ENCODE measurements at places on chromosomes 5 and 9.

DNA sequence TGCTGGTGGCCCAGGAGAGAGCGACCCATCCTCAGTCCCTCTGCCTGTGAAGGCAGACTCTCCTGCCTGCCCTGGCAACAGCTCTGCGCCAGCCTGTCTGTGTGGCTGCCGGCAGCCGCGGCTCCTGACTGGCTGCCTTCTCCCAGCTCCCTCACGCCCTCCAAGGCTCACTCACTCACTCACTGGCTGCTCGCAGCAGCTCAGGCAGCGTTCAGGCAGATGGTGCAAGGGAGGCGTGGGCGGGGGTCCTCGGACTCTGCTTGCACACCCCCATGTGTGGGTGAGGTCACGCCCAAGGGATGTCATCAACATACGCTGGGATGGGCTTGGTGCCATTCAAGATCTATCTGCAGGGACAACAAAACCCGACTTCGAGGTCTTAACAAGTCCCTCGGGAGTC lies 66.7 kb downstream of the DAB2IP start:
- DNase-seq = no peak

DNA sequence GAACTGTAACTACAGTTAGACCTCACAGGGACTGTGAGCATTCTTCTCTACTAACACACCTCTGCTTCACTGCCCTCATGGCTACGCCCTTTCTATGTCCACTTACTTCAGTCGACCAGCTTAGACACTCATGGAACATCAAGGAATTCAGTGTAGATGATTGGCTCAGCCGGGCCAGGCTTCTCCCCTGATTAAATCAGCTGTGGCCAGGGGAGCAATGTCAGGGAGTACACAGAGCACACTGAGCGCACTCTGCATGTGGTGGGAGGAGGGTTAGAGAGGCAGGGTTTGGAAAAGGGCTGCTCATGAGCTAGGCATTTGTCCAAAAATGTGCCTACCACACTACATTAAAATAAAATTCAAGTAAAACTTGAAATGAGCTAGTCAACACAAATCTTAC lies 400.5 kb downstream of the ARRDC3 start:
- DNase-seq = no peak

GRCh38 chr9:136757328-136757727 lies 715 bp downstream of the LCN8 start:
- no peak for DNase-seq

GRCh38 chr9:132546148-132547051 lies 36.0 kb upstream of the BARHL1 start:
- DNase-seq = no peak

DNA sequence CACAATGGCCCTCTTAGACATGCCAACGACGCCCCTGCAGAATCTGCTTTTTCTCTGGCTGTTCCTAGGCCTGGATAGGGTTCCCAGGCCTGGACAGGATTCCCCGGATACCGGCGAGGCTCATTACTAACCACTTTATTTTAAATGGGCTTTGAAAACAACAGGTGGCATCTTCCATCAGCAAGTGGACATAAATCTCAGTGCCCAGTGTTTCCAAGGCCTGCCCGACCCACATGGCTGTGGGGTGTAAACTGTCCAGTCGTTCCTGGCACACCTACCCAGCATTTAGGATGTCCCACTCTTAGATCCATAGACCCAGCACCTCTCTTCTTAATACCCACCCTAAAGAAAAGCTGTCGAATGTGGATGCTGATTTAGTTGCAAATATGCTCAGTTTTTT lies 896 bp downstream of the CMBL start:
- no peak for DNase-seq

DNA sequence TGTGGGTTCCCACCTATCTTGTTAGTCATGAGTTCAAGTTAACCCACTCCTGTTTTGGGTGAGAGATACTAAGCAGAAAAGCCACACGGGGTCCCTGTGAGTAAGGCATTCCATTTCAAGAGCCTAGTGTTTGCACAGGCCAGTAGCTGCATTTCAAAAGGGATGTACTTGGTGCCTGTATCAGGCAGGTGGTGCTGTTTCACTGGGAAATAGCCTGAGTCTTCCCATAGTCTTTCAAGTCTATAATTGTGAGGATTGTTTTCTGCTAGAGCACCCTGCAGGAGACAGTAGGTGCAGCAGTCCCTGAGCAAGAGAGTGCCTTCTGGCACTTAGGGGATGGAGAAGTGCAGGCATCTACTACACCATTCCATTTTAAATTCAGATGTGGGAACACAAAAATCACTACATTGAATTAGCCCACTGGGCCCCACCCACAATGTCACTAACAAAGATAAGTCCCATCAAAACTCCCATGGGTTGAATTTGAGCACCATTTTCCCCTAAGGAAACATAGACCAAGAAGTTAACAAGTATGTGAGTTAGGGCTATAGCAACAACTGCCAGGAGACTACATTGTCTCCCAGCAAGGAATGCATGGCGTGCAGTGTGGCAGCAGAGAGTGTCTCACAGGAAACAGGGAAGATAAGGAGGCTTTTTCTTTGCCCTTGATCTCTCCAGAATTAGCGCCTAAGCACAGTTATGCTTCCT lies 263.2 kb downstream of the COX7C start:
- DNase-seq = no peak

- no peak for DNase-seq
These were observed 54.9 kb downstream of the ADGRV1 start for GRCh38 chr5:90613459-90613858.

GRCh38 chr5:32018476-32019436 lies 155.4 kb downstream of the GOLPH3 start:
- no peak for DNase-seq

DNA sequence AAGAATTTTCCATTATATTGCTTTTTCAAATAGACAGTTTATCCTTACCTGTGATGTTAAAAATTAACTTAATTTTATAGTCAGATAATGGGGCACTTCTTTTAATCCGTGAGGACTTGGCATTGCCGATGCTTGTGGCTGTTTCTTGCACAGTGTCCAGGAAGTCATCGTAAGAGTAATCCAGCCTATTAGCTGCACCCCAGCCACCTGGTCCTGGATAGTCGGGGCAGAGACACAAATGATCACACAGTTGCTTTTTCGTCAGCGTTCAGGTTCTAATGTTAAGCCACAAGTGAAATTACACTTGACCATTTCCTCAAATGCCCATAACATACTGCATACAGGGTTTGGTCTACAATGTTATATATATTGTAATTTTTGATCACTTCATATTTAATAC lies 107.4 kb downstream of the SVEP1 start:
- DNase-seq = no peak

DNA sequence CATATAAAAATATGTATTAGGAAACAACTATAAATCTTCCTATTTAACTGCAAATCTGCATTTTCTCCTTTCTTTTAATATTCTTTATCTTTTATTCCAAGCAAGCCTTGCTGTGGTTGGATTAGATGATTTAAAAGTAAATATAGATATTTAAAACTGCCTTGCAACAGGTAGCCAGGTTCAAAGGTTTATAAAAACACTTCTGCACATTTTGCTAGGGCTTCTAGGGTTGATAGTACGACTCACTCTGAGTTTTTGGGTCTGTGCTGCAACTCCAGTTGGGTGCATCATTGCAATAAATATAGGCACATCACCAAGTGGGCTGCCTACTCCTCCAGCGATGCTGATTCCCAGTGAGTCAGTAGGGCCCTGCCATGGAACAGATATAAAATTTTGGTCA lies 167.7 kb downstream of the MPDZ start:
- no peak for DNase-seq

DNA sequence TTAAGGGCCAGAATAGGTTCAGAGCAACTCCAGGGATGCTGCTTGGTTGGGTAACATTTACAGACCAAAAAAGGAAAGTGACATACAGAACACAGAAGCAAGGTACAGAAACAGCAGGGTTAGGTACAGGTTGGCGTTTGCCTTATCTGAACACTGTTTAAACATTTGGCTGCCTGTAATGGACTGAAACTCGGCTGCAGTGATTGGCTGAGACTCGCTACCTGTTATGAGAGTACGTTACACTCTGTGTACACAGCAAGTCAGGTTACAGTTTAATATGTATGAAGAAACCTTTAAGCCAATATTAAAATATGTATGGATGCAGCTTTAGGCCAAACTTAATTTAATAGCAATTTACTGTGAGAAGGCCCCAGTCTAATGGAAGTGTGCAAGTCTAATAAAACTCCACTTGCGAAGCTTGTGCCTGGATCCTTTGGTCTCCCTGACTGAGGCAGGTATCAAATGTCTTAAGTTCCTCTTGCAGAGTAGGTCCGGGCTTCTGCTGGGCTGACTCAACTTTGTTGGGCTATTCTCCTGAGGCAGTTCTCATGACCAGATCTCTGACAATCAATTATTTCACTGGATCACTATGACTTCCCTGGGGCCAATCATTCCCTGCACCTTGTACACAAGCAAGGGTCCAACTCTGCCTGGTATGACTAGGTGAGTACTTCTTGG lies 204.9 kb downstream of the ZNF462 start:
- no peak for DNase-seq

DNA sequence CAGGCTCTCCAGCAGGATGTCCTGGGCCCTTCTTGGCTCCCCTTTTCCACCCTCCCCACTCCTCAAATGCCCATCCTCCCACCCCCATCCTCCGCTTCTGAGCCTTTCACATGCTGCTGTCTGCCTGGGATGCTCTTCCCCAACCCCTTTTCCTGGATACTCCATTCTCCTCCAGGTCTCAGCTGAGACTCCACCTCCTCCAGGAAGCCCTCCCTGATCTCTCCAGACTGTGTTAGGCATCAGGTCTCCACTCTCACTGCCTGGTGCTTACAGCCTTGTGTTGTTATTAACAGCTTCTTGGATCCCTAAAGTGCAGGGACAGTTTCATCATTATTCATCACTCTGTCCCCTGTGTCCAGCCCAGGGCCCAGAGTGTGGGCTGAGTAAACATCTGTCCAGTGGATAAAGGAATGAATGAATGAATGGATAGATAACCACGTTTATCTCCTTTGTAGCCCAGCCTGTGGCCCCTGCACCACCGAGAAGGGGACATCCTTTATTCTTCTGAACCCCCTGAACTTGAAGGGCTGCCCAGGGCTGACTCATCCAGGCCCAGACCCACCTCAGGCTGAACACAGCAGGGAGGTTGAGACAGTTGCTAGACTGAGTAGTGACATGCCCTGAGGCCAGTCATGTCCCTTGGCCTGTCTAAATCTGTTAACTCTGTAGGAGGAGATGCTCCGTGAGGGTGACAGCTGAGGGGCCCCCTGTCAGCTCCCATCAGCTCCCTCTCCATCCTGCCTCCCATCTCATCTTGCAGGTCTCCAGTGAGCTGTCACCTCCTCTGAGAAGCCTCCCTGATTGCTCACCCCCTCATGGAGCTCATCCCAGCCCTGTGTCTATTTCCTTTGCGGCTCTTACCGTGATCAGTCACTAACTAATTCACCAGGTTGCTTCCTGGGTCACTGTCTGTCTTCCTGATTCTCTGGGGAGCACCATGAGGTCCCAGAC lies 14.6 kb upstream of the LAMC3 start:
- no peak for DNase-seq

- DNase-seq = no peak
These were observed 291.2 kb downstream of the EPB41L4A start for GRCh38 chr5:112127861-112128260.

GRCh38 chr5:127398508-127398907 lies 107.9 kb downstream of the MEGF10 start:
- DNase-seq = no peak

DNA sequence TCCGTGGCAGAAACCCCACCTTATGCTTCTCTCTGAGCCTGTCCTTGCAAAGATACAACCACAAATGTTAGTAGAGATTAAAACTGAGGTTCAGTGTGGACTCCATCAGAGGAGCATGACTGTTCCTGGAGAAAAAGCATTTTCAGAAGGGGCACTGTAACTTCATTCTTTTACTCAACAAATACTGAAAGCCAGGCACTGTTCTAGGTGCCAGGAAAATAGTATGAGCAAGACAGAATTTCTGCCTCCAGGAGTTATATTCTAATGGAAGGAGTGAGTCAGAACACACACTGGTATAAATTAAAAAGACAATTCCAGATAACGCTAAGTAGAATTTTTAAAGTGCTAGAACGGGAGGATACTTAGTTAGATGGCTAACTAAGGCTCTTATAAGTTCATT lies 251.4 kb upstream of the GAS1 start:
- no peak for DNase-seq

DNA sequence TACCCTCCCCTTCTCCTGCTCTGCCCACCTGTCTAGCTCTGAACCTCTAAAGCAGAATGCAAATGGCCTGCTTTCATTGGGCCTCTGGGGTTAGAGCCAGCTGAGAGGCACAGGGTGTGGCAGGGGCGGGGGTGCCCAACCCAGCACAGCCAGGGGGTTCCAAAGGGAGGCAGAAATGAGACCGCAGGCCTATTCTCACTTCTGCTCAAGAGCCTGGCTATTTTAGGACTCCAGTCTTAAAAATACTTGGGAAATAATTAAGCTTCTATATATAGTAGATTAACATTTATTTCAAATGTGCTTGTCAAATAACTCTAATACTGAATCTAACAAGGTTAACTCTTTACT lies 5.7 kb downstream of the QSOX2 start:
- DNase-seq = no peak

DNA sequence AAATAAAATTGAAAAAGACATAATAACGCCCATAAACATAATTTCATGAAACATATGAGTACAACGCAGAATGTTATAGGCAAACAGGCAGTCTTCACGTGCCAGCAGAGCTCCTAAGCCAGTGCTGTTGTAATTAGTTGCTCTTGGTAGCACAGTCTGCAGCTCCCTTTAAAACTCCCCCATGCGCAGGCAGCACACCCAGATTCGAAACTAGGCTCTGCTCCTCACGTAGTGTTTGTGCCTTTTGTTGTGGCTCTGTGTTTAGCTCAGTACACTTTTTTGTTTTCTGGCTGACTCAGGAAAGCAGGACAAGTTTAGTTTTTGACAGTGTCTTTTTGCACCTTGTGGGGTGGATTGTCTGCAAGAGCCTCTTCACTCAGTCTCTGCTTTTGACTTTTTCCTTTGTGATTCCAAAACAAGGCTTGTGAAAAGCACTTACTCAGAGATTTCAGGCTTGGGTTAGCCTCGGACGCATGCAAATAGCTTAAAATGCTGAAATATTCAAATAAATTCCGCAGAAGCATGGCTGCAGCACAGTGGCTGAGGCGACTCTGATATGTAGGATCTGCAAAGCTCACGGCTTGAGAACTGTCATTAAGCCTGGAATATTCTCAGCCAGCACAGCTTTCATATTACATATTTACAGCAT lies 113.6 kb downstream of the IRX1 start:
- DNase-seq = no peak

- DNase-seq = peak; percentile 6
These were observed 15.9 kb upstream of the SYNPO start for GRCh38 chr5:150624334-150625163.

DNA sequence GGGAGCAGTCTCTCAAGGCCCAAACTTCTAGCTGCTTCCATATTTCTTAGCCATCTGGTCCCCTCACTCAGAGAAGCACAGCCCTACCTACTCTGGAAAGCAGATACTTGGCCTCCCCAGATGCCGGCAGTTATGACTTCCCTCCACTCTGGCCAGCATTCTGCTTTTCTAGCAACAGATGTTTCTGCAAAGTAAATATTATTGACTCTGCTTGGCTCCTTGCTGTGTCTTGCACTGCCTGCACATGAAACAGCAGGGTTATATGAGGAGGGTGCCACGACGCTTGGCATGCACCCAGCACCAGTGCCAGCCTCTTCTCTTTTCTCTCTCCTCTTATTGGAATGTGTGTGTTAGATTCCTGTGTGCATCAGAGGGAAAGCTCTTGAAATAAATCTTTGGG lies 99.7 kb downstream of the ARHGAP26 start:
- DNase-seq = no peak

- DNase-seq = no peak
These were observed 21.2 kb upstream of the PIK3R1 start for GRCh38 chr5:68194386-68194785.

All from effector memory CD4-positive, alpha-beta T cell (primary cell).